ENCODE measurements at places on chromosomes 7 and 10. TPM values are rescaled to one million over a fixed set of nuclear protein-coding genes. Genes with fewer than 3 reads are reported as not detected.

The MAT1A gene
- not detected for total RNA-seq

The PTPN20 gene
- total RNA-seq: not detected

The PRF1 gene
- total RNA-seq: not detected

The OR13A1 gene
- total RNA-seq: not detected

The PCDH15 gene
- 0.12 TPM for total RNA-seq

The CPN1 gene
- total RNA-seq: not detected

GRCh38 chr10:34664706-34665105 is 150.4 kb downstream of the PARD3 start:
- H3K27ac ChIP-seq: no peak overlapping the region
- H3K4me1 ChIP-seq: peaks cover 35% of the 10 kb centered on the region
- no peak for DNase-seq
- H3K36me3 ChIP-seq: no peaks in the 10 kb centered on the region
- H3K4me3 ChIP-seq: no peak overlapping the region

GRCh38 chr7:7720750-7721621 is 2.6 kb upstream of the RPA3 start:
- DNase-seq: no peak
- H3K36me3 ChIP-seq: peaks cover 1% of the 10 kb centered on the region
- H3K27ac ChIP-seq: no peak overlapping the region
- H3K27me3 ChIP-seq: no peaks in the 10 kb centered on the region

DNA sequence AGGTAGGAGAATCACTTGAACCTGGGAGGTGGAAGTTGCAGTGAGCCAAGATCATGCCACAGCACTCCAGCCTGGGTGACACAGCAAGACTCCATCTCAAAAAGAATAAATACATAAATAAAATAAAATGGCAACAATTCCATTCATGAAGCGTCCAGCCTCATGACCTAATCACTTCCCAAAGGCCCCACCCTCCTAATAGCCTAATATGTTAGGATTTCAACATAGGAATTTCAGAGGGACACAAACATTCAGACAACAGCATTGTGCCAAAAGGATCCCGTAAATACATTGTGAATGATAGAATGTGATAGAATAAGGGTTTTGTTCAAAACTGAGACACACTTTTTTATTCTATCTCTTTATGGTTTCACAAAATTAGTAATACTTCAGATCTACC is 90.3 kb downstream of the FAM107B start:
- no peak for DNase-seq
- no peak overlapping the region for H3K4me3 ChIP-seq
- peaks cover 31% of the 10 kb centered on the region for H3K4me1 ChIP-seq
- no peaks in the 10 kb centered on the region for H3K36me3 ChIP-seq
- H3K27me3 ChIP-seq: no peaks in the 10 kb centered on the region

GRCh38 chr10:107317592-107317991 is 153.1 kb upstream of the SORCS1 start:
- DNase-seq: no peak
- H3K4me3 ChIP-seq: no peak overlapping the region
- no peaks in the 10 kb centered on the region for H3K36me3 ChIP-seq

DNA sequence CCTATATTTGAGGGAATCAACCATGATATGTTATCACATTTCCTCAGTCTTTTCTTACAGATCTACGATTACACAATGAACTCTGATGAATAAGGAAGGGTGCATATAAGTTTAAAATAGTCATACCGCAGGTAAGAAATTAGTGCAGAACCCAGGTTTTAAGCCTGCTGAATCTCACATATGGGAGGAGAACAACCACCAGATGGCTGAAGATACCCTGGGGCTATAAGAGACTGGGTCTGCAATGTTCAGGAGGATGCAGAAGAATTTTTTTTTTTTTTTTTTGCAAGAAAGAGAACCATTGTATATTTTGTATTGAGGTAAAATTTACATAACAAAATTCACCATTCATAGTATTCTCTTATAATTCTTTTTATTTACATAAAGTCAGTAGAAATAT is 372.3 kb upstream of the MYO3A start:
- peaks cover 2% of the 10 kb centered on the region for H3K27me3 ChIP-seq
- DNase-seq: no peak
- no peaks in the 10 kb centered on the region for H3K36me3 ChIP-seq
- H3K27ac ChIP-seq: no peak overlapping the region

GRCh38 chr10:79488870-79489269 is 23.5 kb upstream of the EIF5AL1 start:
- H3K4me1 ChIP-seq: peaks cover 46% of the 10 kb centered on the region
- DNase-seq: no peak
- no peaks in the 10 kb centered on the region for H3K27me3 ChIP-seq
- peak overlapping the region; percentile 98 for H3K27ac ChIP-seq

- no peaks in the 10 kb centered on the region for H3K4me1 ChIP-seq
- DNase-seq: no peak
- no peak overlapping the region for H3K4me3 ChIP-seq
Observed at GRCh38 chr10:33594475-33594874, 260.0 kb upstream of the NRP1 start.

DNA sequence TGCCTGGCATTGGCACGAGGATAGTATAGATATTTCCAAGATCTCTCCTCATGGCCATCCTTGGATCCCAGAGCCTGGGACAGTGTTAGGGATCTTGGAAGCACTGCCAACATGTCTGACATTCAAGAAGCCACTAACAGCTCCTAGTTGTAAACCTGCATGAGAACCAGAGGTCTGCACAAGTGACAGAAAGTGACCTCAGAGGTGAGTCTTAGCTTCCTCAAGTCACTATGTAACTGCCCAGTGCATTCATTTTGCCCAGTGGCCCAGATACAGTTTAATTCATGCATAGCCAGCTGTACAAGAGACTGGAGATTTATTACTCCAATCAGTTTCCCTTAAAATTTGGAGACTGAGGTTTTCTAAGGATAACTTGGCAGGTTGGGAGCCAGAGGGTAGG is 16.7 kb downstream of the SUGCT start:
- no peak for DNase-seq
- H3K36me3 ChIP-seq: peaks cover 7% of the 10 kb centered on the region
- no peaks in the 10 kb centered on the region for H3K27me3 ChIP-seq
- peaks cover 10% of the 10 kb centered on the region for H3K4me1 ChIP-seq
- no peak overlapping the region for H3K27ac ChIP-seq
- no peak overlapping the region for H3K4me3 ChIP-seq

- peaks cover 13% of the 10 kb centered on the region for H3K36me3 ChIP-seq
- DNase-seq: no peak
- H3K27ac ChIP-seq: no peak overlapping the region
- no peak overlapping the region for H3K4me3 ChIP-seq
- no peaks in the 10 kb centered on the region for H3K27me3 ChIP-seq
Observed at GRCh38 chr10:74406006-74406405, 255.0 kb downstream of the ADK start.

DNA sequence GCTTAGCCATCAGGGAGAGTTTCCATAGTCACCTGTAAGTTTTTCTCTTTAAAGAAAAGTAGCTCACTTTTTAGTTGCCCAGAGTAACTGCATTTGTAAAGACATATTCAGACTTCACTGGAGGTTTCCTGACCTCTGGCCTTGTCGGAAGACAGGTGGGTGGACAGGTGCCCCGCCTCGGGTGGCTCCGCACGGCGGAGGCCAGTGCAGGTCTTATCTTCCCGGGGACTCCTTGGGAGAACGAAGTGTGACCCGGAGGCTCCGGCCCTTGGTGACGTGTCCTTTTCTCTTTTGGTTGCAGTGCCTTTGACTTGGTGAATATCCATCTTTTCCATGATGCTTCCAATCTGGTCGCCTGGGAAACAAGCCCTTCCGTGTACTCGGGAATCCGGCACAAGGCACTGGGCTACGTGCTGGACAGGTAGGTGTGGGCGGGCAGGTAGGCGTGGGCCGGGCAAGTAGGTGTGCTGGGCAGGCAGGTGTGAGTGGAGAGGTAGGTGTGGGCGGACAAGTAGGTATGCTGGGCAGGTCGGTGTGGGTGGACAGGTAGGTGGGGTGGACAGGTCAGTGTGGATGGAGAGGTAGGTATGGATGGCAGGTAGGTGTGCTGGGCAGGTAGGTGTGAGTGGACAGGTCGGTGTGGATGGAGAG is 75.8 kb downstream of the NKX6-2 start:
- H3K36me3 ChIP-seq: peaks cover 28% of the 10 kb centered on the region
- no peaks in the 10 kb centered on the region for H3K4me1 ChIP-seq
- H3K27me3 ChIP-seq: no peaks in the 10 kb centered on the region
- no peak overlapping the region for H3K4me3 ChIP-seq
- H3K27ac ChIP-seq: no peak overlapping the region

DNA sequence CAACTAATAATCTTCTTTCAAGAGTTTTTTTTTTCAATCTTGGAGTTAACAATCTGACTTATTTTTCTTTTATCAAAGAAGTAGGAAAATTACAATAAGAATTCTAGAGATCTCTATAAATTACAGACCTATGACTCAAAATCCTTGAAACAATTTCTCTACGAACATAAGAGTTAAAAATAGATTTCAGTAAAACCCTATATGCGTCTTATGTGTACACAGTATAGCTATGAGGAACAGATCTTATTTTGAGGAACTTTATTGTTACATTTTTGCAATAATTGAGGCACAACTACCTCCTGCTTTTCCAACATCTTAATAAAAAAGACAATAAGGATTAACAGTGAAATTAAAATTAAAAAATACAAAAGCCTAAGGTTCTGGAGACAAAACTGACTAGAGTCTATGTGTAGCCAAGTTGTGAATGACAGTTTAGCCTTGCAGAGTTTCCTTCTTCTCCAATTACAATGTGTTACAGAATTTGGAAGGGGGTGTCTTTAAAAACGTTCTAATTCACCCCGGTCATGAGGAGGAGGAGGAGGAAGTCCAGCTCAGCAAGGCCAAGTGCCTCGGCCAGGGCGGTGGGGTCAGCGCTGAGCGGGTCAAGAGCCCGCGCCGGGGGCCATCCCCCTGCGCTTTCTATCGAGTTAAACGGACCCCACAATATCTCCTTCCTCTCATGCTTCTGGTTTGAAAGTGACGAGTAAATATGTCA is 40.5 kb downstream of the AMZ1 start:
- H3K4me3 ChIP-seq: no peak overlapping the region
- peak; percentile 36 for DNase-seq
- no peaks in the 10 kb centered on the region for H3K27me3 ChIP-seq
- peaks cover 31% of the 10 kb centered on the region for H3K36me3 ChIP-seq

- no peak for DNase-seq
- no peaks in the 10 kb centered on the region for H3K27me3 ChIP-seq
- H3K4me1 ChIP-seq: peaks cover 35% of the 10 kb centered on the region
- H3K27ac ChIP-seq: no peak overlapping the region
Observed at GRCh38 chr10:51918440-51918839, 219.0 kb upstream of the CSTF2T start.

- DNase-seq: no peak
- H3K36me3 ChIP-seq: peaks cover 22% of the 10 kb centered on the region
- H3K27me3 ChIP-seq: no peaks in the 10 kb centered on the region
- H3K4me3 ChIP-seq: no peak overlapping the region
Observed at GRCh38 chr7:47496056-47496665, 85.8 kb downstream of the TNS3 start.

DNA sequence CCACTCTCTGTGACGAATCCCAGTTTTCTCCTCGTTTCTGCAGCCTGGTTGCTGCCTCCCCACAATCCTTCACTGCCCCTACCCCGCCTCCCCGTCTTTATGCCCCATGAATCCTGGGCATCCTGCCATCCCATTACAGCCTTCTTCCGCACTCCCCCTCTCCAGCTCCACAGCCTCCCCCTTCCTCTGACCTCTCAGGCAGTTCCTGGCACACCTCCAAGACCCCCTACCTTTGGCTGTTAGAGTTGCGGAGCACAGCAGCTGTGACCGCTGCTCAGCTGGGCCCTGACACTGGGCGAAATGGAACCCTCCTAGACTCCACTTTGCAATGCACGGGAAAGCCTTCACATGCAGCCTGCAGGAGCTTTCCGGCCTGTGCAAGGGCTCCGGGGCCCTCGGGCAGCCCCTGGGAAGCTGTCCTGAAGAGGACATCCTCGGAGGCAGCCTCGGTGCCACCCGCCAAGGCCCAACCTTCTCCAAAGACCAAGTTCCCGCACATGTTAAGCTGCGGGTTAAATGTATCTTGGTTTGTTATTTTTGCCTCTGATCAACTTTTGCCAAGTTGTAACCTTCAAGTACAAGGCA is 400.7 kb upstream of the MKI67 start:
- peaks cover 11% of the 10 kb centered on the region for H3K27me3 ChIP-seq
- no peak overlapping the region for H3K27ac ChIP-seq
- no peaks in the 10 kb centered on the region for H3K36me3 ChIP-seq
- peaks cover 6% of the 10 kb centered on the region for H3K4me1 ChIP-seq
- DNase-seq: no peak

- peaks cover 4% of the 10 kb centered on the region for H3K36me3 ChIP-seq
- no peak overlapping the region for H3K27ac ChIP-seq
- peaks cover under 1% of the 10 kb centered on the region for H3K4me1 ChIP-seq
- H3K27me3 ChIP-seq: peaks cover 25% of the 10 kb centered on the region
- no peak for DNase-seq
- no peak overlapping the region for H3K4me3 ChIP-seq
Observed at GRCh38 chr10:69512901-69513300, 60.3 kb downstream of the NEUROG3 start.

- H3K4me1 ChIP-seq: peaks cover 33% of the 10 kb centered on the region
- peaks cover 12% of the 10 kb centered on the region for H3K27me3 ChIP-seq
- H3K4me3 ChIP-seq: no peak overlapping the region
- no peak overlapping the region for H3K27ac ChIP-seq
Observed at GRCh38 chr7:36036590-36036989, 116.5 kb upstream of the EEPD1 start.

GRCh38 chr10:48821692-48822091 is 117.9 kb downstream of the LRRC18 start:
- DNase-seq: no peak
- H3K4me1 ChIP-seq: no peaks in the 10 kb centered on the region
- no peak overlapping the region for H3K27ac ChIP-seq
- no peaks in the 10 kb centered on the region for H3K36me3 ChIP-seq

- H3K4me3 ChIP-seq: no peak overlapping the region
- peaks cover 8% of the 10 kb centered on the region for H3K27me3 ChIP-seq
- no peak overlapping the region for H3K27ac ChIP-seq
Observed at GRCh38 chr7:155228894-155229293, 68.8 kb upstream of the INSIG1 start.

DNA sequence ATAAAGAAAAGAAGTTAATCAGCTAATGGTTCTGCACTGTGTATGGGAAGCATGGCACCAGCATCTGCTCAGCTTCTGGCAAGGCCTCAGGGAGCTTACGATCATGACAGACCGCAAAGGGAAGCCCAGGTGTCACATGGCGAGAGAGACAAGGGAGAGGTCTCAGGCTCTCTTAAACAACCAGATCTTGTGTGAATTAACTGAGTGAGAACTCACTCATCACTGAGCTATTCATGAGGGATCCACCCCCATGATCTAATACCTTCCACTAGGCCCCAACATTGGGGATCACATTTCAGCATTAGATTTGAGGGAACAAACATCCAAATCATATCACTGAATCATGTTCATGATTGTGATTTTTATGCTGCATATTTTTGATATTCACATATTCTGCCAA is 5.8 kb downstream of the USP54 start:
- DNase-seq: no peak
- peaks cover 20% of the 10 kb centered on the region for H3K4me1 ChIP-seq
- no peak overlapping the region for H3K27ac ChIP-seq
